Astrocyte (in vitro differentiated cells and primary cell): ENCODE measurements at places on chromosomes 11 and 22. TPM values are rescaled to one million over a fixed set of nuclear protein-coding genes. Genes with fewer than 3 reads are reported as not detected.

DNA sequence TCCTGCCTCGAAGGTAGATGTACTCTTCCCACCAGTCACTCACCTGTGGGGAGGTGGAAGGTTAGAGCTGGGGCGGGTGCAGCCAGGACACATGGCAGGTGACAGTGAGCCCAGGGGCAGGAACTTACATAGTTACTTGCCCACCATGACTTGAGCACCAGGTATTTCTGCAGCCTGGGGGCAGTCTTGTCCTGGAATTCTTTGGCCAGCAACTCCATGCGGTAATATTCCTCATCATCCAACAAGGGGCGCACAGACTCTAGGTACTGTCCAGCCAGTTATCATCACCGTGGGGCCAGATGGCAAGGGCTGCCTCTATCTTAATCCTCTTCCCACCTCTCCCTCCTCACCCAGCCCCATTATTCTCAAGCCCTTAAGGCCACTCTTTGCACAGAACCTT lies 2.2 kb downstream of the CPT1B start:
- DNase-seq = peak; percentile 12

- DNase-seq = no peak
These were observed 34.8 kb downstream of the TSPAN18 start for GRCh38 chr11:44761551-44761961.

Gene FOLR2
- total RNA-seq = not detected in 2 replicates

Gene TMEM218
- 11.6 and 11.9 TPM in 2 replicates for total RNA-seq

Gene BRMS1
- 43.5 and 47.8 TPM in 2 replicates for total RNA-seq

DNA sequence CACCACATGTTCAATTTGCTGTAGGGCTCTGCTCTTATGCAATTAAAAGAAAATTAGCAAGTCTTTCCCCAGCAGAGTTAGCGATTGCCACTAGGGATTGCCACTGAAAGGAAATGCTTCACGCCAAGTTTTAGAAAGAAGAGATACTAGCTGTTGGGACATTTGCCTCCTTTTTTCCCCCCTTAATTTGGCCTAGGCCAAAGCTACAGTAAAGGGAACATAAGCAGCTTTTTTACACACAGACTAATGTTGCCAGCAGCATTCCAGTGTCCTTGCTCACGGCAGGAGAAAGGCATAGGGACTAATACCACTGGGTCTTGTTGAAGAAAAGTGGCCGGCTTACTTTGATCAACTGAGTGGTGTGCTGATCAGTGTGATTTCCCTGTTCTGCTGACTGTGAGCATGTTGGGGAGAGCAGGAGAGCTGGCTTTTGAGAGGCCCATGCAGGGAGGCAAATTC lies 71.2 kb downstream of the PHF21A start:
- DNase-seq = peak; percentile 90

Gene KRTAP5-1
- not detected in 2 replicates for total RNA-seq

Gene PPARA
- total RNA-seq = 8.4 and 9.6 TPM in 2 replicates

Gene ME3
- total RNA-seq = 26.5 and 28.6 TPM in 2 replicates

DNA sequence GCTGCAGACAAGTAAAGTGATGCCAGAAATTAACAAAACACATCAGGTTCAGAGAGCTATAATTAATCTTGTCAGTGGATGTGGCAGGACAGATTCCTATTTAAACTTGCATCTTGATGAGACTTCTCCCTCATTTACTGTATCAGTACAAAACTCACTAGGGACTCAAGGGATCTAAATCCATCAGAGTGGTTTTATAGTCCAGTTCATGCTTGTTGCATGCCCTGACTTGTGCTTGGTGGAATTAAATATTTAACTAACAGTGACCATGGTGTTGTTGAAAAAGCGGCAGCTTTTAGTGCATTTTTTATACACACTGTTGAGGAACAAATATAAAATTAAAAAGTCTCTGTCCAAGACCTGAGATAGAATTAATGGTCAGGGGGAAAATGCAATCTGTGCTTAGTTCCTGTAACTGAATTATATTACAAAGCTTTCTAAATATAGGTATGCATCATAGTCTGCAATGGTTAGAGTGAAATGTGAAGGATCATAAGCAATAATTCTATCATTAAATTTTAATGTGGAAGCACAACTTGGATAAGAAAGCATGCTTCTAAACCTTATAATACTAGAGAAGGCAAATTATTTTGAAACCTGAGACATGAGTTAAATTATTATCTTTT lies 1475.5 kb upstream of the TENM4 start:
- no peak for DNase-seq

Gene CD3E
- total RNA-seq = not detected in 2 replicates

DNA sequence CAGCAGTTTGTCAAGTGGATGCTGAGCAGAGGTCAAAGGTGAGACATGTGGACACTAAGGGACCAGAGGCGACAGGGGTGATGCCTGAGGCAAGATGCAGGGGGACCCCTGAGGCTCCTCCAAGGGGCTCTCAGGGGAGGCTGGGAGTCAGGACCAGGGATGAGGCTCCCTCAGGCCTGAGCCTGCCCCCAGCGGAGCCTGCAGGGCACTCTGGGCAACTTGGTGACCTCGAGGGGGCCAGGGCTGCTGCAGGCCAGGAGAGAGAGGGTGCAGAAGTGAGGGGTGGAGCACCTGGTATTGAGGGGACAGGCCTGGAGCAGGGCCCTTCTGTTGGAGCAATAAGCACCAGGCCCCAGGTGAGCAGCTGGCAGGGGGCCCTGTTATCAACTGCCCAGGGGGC lies 6.1 kb downstream of the EHBP1L1 start:
- no peak for DNase-seq

DNA sequence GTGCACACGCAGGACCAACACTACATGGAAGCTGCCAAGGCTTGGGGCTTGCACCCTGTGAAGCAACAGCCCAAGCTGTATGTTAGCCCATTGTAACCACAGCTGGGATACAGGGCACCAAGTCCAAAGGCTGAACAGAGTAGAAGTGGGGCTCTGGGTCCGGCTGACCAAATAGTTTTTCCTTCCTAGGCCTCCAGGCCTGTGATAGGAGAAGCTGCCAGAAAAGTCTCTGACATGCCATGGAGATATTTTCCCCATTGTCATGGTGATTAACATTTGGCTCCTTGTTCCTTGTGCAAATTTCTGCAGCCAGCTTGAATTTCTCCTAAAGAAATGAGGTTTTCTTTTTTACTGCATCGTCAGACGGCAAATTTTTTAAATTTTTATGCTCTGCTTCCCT lies 941.2 kb downstream of the FAM181B start:
- DNase-seq = no peak

DNA sequence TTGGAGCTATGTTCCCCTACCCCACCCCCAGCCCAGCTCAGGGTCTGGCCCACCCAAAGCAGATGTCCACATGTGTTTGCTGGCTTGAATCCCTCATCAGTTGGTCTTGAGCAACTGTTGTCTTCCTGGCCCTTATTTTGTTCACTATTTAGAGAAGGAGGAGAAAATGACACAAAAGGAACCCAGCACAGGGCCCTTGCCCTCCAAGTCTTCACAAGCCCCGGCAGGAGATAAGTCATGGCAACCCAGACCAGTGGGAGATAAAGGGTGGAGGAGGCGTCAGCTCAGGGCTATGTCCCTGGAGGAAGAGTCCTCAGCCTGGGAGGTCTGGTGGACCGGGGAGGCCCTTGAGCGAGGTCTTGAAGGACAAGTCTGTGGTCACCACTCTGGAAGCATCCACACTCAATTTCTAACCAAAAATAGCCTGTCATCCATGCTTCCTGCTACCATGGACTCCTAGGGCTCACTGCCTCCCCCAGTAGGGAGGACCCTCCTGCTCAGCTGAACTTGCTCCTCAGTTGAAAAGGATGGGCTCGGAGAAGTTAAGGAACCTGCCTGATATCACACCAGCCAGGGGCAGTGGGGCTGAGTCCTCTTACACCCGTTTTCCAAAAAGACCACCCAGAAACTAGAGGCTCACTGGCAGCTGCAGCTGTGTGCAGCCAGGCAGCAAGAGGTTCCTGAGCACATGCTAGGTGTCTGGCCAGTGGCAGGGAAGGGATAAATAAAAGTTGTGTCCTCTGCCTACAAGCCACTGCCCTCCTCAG lies 1.8 kb upstream of the RAB3IL1 start:
- no peak for DNase-seq

GRCh38 chr11:61278001-61278470 lies 17.1 kb downstream of the VWCE start:
- DNase-seq = no peak

Gene SMIM35
- total RNA-seq = not detected in 2 replicates

- peak; percentile 5 for DNase-seq
These were observed 455.4 kb downstream of the DLG2 start for GRCh38 chr11:85171648-85172257.

Gene LINC01488
- not detected in 2 replicates for total RNA-seq

- no peak for DNase-seq
These were observed 492.1 kb upstream of the CADM1 start for GRCh38 chr11:115996125-115996807.

Gene CTTN
- 291 and 344 TPM in 2 replicates for total RNA-seq

DNA sequence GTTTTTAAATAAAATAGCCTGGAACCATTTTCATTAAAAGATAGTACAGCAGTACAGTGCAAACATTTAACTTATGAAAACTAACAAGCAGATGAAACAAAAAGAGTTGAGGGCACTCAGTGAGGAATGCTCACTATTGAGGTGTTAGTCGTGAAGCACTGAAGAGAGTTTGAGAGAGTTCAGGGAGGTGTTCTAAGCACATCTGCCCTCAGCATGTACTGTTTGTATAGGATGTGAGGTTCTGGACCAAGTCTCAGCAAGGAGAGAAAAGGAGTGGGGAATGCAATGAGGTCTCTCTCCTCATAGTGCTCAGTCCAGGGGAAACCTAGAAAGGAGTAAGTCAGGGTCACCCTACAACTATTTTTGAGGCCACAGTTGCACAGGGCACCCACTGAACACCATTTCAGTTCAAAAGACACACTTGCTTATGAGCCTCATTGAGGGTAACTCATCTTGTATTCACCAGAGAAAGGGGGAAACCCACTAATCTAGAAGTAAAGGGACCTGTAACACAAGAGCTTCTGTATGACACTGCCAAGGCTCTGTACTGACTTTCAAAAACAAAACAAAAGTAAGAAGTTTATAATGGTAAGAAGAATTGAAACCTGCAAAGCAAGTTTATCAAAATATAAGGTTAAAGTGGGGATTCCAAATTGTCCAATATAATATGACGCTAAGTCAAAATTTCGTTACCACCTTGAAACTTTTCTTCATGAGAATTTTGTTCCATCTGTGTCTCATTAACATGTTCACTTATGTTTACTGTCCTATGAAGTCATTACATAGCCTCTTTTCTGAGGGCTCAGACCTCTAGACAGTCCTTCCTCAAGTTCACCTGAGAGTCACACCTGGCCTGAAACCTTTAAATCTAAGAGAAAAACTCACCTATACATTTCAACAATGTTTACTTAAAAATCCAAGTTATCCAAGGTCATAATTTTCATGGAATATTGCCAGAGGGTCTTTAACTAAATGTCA lies 275.3 kb downstream of the ETS1 start:
- no peak for DNase-seq

DNA sequence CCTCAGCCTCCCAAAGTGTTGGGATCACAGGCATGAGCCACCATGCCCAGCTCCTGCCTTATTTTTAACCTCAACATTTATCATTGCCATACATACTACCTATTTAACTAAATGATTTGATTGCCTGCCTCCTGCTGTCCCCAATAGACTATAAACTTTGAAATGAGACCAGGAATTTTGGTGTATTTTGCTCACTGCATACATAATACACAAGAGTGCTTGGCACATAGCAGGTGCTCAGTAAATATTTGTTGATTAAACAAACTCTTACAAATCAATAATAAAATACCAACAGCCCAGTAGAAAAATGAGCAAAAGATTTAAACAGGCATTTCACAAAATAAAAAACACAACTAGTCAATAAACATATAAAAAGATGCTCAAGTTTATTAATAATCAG lies 49.5 kb upstream of the PHF21A start:
- DNase-seq = no peak

- DNase-seq = no peak
These were observed 123.3 kb upstream of the B3GAT1 start for GRCh38 chr11:134535029-134536025.

- no peak for DNase-seq
These were observed 77.0 kb downstream of the PRMT3 start for GRCh38 chr11:20464518-20464917.

Gene HEPHL1
- total RNA-seq = not detected in 2 replicates

DNA sequence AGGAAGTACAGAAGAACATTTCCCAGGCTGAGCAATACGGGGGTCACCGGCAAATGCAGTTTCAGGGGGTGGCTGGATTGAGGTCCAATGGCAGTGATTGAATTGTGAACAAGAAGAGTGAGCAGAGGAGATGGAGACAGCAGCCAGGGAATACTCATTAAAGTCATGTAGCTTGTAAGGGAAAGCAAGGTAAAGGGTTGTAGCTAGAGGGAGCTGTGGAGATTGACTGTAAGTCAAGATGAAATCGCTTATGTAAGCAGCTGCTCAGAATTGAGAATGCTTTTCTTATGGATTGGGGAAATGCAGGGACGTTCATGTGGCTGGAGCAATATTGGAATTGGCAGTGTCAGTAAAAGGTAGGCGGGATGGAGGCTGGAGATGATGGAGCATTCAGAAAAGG lies 111.4 kb upstream of the TBCEL start:
- DNase-seq = peak; percentile 25

DNA sequence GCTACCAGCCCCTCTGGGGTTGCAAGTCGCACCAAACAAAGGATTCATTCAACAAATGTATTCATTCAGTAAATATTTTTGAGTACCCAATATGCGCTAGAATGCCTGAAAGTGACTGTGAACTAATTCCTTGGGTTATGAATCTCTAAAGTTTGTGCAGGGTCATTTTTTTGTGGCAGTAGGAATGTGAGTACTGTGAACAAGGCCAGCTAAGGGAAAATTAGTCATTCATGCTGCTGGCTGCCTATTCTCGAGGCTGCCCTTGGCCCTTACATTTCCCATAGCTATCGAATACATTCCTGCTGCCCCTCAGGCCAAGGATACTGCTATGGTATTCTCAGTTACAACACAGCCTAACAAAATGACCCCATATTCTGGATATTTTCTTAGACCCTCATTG lies 141.6 kb downstream of the TRPC6 start:
- peak; percentile 79 for DNase-seq

DNA sequence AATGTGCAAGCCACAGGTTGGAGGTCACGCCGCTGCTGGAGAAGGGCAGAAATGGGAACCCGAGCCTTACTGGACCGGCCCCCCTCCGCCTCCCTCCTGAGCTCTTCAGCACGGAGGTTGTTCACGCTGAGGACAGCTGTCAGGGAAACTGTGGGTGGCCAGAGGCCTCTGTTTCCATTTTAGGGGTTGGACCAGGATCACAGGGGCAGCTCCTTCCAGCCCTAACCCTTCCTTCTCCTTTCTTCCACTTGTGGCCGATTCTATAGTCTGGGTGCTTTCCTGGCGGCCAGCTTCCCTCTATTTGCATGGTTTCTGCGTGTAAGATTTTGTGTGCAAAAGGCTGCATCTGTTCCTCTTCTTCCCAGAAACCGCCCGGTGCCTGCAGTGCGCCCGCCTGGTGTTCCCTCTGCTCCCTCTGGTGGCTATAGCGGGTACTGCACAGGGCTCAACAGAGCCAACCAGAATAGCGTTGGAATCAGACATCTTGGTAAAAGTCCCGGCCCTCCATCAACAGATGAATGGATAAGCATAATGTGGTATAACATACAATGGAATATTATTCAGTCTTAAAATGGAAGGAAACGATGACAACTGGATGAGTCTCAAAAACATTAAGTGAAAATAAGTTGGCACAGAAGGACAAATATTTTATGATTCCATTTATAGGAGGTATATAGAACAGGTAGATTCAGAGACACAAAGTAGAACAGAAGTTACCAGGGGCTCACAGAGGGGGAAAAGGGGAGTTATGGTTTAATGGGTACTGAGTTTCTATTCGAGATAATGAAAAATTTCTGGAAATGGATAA lies 8.4 kb upstream of the SLC22A8 start:
- DNase-seq = peak; percentile 19
